ENCODE measurements at places on chromosomes 5 and 9.

DNA sequence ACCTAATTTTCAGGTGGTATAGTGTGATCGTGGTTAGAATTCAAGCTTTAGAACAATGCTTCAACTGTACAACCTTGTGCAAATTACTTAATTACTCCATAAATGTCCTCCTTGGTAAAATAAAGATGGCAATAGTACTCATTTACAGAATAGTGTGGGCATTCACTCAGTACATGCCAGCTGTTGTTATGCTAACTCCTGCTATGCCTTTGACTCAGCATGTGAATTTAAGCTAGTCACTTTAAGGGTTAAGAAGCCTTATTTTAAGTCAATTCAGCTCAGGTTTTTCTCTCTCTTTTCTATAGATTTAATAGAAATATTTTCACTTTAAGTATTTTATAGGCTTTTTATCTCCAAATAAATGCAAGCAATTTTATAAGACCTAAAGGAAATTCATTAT lies 335.6 kb upstream of the ITGA1 start:
- no peak for DNase-seq

DNA sequence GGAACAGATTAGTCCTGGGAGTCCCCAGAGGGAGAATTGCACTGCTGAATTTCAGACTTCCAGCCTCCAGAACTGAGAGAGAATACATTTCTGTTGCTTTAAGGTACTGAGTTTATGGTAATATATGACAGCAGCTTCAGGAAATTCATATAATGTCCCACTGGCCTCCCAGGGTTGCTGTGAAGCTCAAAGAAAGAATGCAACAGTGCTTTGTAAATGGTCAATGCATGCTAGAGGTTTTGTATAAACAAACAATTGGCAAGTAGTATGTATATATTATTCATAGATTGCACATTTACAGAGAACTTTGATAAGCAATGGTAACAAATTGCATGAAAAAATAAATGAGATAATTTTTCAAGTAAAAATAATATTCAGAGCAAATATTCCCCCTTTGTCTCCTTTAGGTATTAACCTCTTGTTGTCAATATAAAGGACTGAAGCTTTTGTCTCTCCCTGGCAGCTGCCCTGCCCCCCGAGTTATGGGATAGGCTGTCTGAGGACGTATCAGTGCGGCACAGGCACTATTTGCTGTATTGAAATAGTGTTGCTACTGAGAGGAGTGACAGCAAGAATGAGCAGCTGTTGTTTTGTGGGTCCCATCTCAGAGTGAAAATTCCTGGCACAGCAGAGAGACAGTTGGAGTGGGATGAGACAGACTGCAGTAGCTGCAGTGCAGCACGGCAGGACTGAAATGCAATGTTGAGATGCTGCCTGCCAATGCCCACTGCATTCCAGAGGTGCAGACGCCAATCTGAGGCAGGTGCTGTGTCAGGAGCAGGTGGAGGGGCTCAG lies 194.2 kb upstream of the GLRA1 start:
- DNase-seq, result no peak

DNA sequence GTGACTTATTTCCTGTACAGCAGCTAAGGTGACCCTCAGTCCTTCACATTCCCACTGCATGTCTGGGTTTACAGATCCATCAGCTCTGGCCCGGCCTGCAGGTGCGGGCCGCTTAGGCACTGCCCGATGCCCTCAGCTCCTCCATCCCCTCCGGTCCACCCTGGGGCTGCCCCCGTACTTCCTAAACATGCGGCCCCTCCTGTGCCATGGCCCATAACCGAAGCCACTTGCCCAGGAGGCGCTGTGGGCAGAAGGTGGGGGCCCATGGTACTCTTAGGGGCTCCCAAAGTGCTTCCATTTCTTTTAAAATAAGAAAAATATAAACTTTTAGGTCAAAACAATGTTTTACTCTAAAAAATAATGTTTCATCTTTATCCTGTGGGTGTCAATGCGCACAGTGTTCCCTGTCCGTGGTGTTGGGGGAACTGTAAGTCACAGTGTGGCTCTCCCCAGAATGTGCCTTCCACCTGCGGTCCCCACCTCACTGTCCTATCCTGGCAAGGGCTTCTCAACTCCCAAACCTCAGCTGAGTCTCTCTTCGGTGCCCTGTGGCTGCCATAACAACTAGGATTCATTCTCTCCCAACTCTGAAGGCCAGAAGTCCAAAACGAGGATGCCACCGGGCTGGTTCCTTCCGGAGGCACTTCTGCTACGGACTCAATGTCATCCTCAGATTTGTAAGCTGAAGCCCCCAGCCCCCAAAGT lies 132.7 kb upstream of the LPCAT1 start:
- no peak for DNase-seq

DNA sequence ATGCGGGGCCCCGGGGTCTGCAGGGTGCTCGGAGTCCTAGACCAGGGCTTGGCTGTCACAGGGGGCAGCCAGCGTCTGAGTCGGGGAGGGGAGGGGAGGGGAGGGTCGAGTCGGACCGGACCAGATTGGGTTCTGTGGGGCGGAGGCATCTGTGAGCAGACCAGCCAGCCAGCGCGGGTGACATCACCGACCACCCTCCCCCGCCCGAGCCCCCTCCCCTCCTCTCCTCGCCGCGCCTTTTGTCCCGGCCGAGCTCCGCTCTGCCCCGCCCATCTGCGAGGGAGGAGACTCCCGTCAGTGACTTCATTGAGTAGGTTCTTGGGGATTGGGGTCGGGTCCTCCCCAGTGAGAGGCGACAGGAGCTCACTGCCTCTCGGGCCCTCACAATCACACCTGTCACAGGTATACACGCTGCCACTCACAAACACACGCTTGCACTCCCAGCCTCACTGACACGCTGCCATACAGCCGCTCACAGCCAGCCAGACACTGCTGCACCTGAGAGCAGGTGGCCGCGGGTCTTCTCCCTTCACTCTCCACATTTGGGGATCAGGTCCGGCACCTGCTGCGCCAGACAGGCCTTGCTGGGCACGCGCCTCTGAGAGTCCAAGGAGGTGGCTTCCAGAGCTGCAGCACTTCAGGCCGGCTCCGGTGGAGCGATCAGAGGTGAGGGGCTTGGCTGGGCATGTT lies 546 bp downstream of the DNAJB5 start:
- DNase-seq, result no peak

DNA sequence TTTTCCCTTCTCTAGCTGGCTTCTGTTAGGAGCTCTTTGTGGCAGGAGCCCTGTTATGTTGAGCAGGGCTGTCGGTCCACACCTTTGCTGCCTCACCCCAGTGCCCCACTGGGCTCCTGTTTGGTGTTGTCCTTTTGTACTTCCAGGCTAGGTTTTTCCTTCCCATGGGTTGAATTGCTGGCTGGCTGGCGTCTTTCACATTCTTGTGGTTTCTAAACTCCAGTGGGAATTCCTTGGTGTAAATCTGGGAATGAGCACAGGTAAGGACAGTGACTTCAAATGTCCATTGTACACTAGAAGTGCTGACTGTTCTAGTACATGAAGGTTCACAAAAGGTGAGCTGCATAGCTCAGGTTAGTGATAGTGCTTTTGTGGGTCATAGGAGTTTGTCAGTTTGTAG lies 30.4 kb downstream of the RASGRF2 start:
- DNase-seq, result no peak

GRCh38 chr9:123457583-123457982 lies 101.6 kb downstream of the CRB2 start:
- DNase-seq, result no peak

- DNase-seq, result no peak
Observed at GRCh38 chr9:88767504-88767790, 223.8 kb upstream of the S1PR3 start.

DNA sequence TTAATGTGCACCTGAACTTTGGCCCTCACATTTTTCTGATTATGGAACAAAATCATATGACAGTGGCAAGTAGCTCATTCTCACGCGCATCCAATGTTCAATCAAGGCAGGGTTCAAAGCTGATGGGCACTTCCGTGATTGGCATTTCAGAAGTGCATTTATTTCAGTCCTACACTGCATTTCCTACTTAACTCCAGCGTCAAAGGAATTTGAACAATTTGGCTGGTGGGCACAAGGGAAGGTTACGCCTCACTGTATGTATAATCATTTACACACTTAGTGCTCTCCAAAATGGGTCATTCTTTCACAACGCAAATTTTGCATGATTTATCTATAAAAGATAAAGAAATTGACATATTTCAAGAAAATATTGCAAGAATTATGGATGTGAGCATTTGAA lies 167.9 kb upstream of the VLDLR start:
- DNase-seq, result no peak

DNA sequence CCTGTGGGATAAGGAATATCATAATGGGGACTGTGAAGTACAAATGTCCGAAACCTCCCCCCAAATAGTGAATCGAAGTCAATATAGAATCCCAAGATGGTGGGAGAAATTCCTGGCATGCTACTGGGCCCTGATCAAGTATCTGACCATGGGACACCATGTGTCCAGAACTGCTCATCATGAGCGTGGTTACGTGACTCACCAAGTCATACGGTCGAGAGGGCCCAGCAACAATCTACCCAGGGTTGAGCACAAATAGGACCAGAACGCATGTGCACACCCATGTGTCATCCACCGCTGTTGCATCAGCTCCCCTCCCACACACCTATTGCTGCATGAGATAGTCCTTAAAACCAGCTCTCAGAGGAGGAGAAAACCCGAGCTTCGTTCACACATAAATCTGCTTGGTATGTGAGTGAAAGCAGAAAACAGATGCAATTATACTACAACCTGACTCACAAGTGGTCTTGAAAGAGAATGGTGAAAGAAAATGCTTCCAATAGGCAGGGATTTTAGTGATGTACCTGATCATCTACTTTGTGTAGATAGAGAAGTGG lies 353.2 kb downstream of the CWC27 start:
- DNase-seq, result no peak

GRCh38 chr5:172223901-172224873 lies 30.2 kb downstream of the EFCAB9 start:
- peak; percentile 57 for DNase-seq

GRCh38 chr5:16654647-16655334 lies 38.0 kb upstream of the RETREG1 start:
- DNase-seq, result no peak

DNA sequence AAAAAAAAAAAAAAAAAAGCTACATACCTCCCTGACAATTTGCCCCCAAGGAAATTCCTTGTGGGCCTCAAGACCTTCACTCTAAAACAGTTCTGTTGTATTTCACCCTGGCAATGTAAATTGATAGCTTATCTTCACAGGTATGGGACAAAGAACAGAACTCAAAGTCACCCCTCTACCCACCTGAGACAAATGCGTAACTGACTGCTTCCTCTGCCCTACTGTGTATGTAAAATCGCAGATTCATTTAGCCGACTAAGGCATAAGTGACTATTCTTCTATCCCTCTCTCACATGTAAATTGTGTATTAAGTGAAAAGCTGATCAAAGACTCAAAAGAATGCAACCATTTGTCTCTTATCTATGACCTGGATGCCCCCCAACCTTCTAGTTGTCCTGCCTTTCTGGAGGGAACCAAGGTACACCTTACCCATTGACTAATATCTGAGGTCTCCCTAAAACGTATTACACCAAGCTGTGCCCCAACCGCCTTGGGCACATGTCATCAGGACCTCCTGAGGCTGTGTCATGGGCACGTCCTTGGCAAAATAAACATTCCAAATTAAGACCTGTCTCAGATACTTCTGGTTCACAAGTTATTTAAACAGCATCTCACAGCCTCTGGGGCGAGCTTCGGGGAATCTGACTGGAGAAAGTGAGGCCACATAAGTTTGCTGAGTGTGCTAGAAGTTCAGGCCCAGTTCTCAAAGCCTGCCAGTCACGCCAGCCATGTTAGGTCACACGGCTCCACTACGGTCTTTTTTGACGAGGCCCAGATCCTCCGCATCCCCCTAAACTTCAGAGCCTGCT lies 954 bp downstream of the TBCA start:
- no peak for DNase-seq

DNA sequence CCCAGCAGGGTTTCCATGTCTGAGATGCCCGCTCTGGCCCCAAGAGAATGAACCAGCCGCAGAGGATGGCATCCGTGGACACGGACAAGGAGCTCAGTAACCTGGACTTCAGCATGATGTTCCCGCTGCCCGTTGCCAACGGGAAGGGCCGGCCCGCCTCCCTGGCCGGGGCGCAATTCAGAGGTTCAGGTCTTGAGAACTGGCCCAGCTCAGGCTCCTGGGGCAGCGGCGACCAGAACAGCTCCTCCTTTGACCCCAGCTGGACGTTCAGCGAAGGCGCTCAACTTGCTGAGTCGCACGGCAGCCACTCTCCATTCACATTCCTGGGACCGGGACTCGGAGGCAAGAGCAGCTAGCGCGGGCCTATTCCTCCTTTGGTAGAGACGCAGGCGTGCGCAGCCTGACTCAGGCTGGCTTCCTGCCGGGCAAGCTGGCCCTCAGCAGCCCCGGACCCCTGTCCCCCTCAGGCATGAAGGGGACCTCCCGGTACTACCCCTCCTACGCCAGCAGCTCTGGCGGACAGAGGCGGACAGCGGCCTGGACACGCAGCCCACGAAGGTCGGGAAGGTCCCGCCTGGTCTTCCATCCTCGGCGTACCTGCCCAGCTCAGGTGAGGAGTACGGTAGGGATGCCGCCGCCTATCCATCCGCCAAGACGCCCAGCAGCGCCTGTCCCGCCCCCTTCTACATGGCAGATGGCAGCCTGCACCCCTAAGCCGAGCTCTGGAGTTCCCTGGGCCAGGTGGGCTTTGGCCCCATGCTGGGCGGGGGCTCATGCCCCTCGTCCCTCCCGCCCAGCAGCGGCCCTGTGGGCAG lies 74.4 kb downstream of the INSL6 start:
- no peak for DNase-seq

DNA sequence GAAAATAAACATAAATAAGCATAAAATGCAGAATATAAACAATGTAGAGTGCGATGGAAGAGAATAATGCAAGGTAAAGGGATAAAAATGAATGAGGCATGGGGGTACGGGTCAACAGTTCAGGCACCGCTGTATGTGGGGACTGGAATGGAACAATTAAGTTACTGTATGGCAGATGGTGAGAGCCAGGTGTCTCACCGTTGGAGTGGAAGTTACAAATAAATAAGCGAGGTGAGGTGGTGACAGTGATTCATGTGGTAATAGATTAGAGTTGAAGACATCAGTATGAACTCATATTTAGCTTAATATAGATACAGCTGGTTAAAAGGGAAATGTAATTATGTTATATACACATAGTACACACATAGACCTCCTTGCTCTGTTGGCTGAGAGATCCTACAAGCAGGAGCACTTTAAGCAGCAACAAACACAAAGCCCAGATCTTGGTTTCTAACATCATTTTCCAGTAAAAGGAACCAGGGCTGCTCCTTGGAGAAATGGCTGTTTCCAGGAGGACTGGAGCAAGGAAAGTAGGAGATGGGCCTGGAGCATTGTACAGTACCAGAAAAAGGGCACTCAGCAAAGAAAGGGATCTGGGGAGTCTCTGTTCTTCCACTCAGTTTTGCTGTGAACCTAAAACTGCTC lies 2.4 kb upstream of the OMD start:
- no peak for DNase-seq

GRCh38 chr5:90792725-90793124 lies 234.1 kb downstream of the ADGRV1 start:
- DNase-seq, result no peak

DNA sequence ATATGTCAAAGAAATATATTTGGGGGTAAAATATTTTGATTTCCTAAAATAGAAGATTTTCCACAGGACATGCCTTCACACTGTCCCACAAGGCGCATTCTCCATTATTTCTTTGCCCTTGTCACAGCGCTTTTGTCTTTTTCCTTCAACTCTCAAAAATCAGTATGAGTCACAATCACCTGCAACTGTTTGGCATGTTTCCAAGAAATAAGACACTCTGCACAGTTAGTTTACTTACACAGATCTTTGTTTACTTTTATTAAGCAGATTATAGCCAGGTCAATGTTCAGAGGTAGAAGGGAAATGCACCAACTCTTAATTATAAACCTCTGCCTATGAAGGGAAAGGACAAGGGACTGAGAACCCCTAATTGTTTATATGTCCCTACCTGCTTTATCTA lies 9.5 kb downstream of the CEMIP2 start:
- DNase-seq, result no peak

GRCh38 chr5:157108976-157109375 lies at the start of gene HAVCR2:
Gene HAVCR2, minus strand, starts transcription at chr5:157109044. Its CDS starts 61 bp downstream, at chr5:157108983.
- peak; percentile 77 for DNase-seq
